Spleen (tissue), 13 donors: ENCODE measurements at places on chromosomes 3 and 15. TPM values are rescaled to one million over a fixed set of nuclear protein-coding genes. Genes with fewer than 3 reads are reported as not detected.
A peak's percentile ranks its signal among the peaks of the same experiment; 100 is the strongest.

- H3K27ac ChIP-seq: no peak overlapping the region
- H3K27me3 ChIP-seq: no peaks in the 10 kb centered on the region
- peaks cover 13% of the 10 kb centered on the region for H3K4me1 ChIP-seq
- no peak for DNase-seq
- H3K36me3 ChIP-seq: no peaks in the 10 kb centered on the region
Observed at GRCh38 chr3:187946163-187946691, 201.0 kb upstream of the BCL6 start.

- no peak overlapping the region for H3K4me3 ChIP-seq
- no peaks in the 10 kb centered on the region for H3K4me1 ChIP-seq
- H3K27ac ChIP-seq: no peak overlapping the region
- DNase-seq: no peak
- no peaks in the 10 kb centered on the region for H3K36me3 ChIP-seq
- H3K27me3 ChIP-seq: no peaks in the 10 kb centered on the region
Observed at GRCh38 chr3:169603661-169604060, 59.9 kb downstream of the MECOM start.

GRCh38 chr15:68232449-68232848 is 2.9 kb upstream of the CLN6 start:
- no peak for DNase-seq
- H3K27me3 ChIP-seq: no peaks in the 10 kb centered on the region
- no peak overlapping the region for H3K4me3 ChIP-seq
- H3K36me3 ChIP-seq: no peaks in the 10 kb centered on the region
- peaks cover 16% of the 10 kb centered on the region for H3K4me1 ChIP-seq

DNA sequence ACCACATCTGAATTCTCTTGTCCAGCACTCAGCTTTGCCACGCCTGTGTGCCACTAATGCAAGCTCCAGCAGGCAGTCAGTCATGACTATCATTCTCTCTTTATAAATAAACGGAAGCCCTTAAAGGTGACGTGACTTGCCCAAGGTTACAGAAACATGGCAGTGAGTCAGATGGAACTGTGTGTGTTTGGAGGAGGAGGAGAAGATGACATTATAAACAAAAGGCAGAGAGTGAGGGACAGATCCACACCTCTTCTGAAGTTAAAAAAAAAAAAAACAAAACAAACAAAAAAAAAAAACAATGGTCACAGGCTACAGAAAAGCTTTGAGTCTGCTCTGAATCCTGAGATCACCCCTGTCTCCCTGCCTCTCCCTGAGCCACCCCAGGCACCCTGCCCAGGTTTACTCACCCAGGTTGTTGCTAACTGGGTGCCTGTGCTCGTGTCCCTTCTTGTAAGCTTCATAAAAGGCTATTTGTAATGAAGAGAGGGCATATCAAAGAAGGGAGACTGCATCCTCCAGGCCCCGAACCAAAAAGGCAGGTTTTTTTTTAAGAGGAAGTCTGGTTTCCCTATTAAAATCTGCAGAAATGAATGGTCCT is 119.7 kb upstream of the PHLDB2 start:
- peaks cover 12% of the 10 kb centered on the region for H3K4me1 ChIP-seq
- DNase-seq: no peak
- H3K4me3 ChIP-seq: no peak overlapping the region
- no peaks in the 10 kb centered on the region for H3K27me3 ChIP-seq

DNA sequence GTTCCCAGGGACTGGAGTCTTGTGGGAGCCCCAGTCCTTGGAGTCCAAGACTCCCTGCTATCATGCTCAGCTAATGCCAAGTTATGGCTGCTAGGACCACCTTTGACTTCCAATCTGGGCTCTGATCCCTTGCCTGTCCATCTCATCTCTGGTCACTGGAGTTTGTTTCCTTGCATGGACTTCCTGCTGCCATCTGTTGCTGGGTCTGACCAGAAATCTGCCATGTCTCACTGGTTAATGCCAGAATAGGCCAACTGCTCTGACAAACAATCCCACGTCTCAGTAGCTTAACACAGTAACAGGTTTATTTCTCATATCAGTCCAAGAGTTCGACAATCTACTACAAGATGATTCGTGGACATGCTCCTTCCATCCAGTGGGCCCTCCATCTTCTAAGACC is 10.1 kb upstream of the GLCE start:
- no peaks in the 10 kb centered on the region for H3K4me1 ChIP-seq
- no peak overlapping the region for H3K4me3 ChIP-seq
- no peak for DNase-seq
- H3K27ac ChIP-seq: no peak overlapping the region
- peaks cover 27% of the 10 kb centered on the region for H3K27me3 ChIP-seq

GRCh38 chr3:151439652-151440125 is 21.2 kb downstream of the IGSF10 start:
- no peak for DNase-seq
- H3K4me3 ChIP-seq: no peak overlapping the region
- H3K27me3 ChIP-seq: no peaks in the 10 kb centered on the region
- no peaks in the 10 kb centered on the region for H3K36me3 ChIP-seq
- H3K4me1 ChIP-seq: no peaks in the 10 kb centered on the region

GRCh38 chr3:42102571-42102970 is 11.4 kb downstream of the TRAK1 start:
- DNase-seq: peak; percentile 28
- no peak overlapping the region for H3K4me3 ChIP-seq
- H3K36me3 ChIP-seq: peaks cover 6% of the 10 kb centered on the region
- peaks cover 44% of the 10 kb centered on the region for H3K4me1 ChIP-seq

GRCh38 chr3:100260081-100260684 is 609 bp upstream of the TBC1D23 start:
- peaks cover 65% of the 10 kb centered on the region for H3K4me1 ChIP-seq
- DNase-seq: peak; percentile 85
- peak overlapping the region; percentile 98 for H3K27ac ChIP-seq
- H3K36me3 ChIP-seq: no peaks in the 10 kb centered on the region

DNA sequence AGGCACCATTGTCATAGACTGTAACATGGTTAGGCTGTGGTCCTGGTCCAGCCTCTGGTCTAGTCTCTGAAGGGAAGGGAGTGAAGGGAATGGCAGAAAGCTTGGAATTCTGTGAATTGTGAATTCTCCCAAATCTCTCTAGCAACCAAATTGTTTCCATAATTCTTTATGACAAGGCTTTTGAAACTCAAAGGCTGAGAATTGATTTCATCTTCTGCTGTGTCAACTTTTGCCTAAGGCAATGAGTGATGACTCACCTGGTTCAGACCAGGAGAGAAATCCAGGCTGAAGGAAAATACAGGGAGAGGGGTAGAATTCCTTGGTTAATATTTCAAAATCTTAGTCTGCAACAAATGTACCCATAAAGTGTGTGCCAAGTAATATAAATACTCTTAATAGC is 82.6 kb upstream of the ADPGK start:
- no peaks in the 10 kb centered on the region for H3K36me3 ChIP-seq
- DNase-seq: no peak
- H3K27ac ChIP-seq: no peak overlapping the region
- no peaks in the 10 kb centered on the region for H3K27me3 ChIP-seq
- no peaks in the 10 kb centered on the region for H3K4me1 ChIP-seq

GRCh38 chr3:158847452-158847821 is 45.6 kb downstream of the MFSD1 start:
- DNase-seq: no peak
- H3K4me3 ChIP-seq: no peak overlapping the region
- H3K27me3 ChIP-seq: no peaks in the 10 kb centered on the region
- no peaks in the 10 kb centered on the region for H3K36me3 ChIP-seq
- H3K4me1 ChIP-seq: no peaks in the 10 kb centered on the region

- H3K4me1 ChIP-seq: no peaks in the 10 kb centered on the region
- no peaks in the 10 kb centered on the region for H3K27me3 ChIP-seq
- H3K4me3 ChIP-seq: no peak overlapping the region
- no peaks in the 10 kb centered on the region for H3K36me3 ChIP-seq
Observed at GRCh38 chr3:2303566-2303965, 204.9 kb downstream of the CNTN4 start.

GRCh38 chr3:5022187-5022965 is 43.1 kb downstream of the BHLHE40 start:
- no peaks in the 10 kb centered on the region for H3K4me1 ChIP-seq
- no peak overlapping the region for H3K4me3 ChIP-seq
- no peaks in the 10 kb centered on the region for H3K36me3 ChIP-seq
- no peak for DNase-seq

GRCh38 chr3:61052851-61053250 is 198.4 kb downstream of the FHIT start:
- no peak for DNase-seq
- H3K27me3 ChIP-seq: no peaks in the 10 kb centered on the region
- no peaks in the 10 kb centered on the region for H3K36me3 ChIP-seq
- H3K27ac ChIP-seq: no peak overlapping the region
- H3K4me3 ChIP-seq: no peak overlapping the region
- no peaks in the 10 kb centered on the region for H3K4me1 ChIP-seq

GRCh38 chr3:61574854-61575253 is 13.5 kb downstream of the PTPRG start:
- DNase-seq: no peak
- H3K4me3 ChIP-seq: no peak overlapping the region
- H3K36me3 ChIP-seq: no peaks in the 10 kb centered on the region
- H3K27me3 ChIP-seq: no peaks in the 10 kb centered on the region
- H3K4me1 ChIP-seq: no peaks in the 10 kb centered on the region

DNA sequence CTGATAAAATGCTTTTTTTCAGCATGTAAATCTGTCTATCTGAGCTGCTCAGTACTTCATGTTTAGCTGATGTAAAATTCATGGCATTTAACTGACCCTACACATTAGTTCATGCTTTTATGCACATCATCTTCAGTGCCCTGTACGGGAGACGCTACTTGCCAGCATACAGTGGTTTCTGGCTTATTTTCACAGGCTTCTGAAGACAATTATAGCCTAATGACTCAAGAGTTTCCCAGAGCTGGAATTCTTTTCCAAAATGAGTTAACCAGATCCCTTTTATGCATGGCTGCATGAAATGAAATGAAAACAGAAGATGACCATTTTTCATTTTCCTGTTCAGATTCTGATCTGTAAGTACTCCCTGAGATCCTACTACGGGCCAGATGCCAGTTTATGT is 1061.5 kb downstream of the ROBO2 start:
- no peak for DNase-seq
- H3K36me3 ChIP-seq: no peaks in the 10 kb centered on the region
- H3K27me3 ChIP-seq: no peaks in the 10 kb centered on the region
- H3K4me1 ChIP-seq: no peaks in the 10 kb centered on the region
- no peak overlapping the region for H3K27ac ChIP-seq

- H3K27ac ChIP-seq: no peak overlapping the region
- no peaks in the 10 kb centered on the region for H3K4me1 ChIP-seq
- H3K4me3 ChIP-seq: no peak overlapping the region
- no peak for DNase-seq
- no peaks in the 10 kb centered on the region for H3K27me3 ChIP-seq
- no peaks in the 10 kb centered on the region for H3K36me3 ChIP-seq
Observed at GRCh38 chr3:55615694-55616295, 128.7 kb upstream of the WNT5A start.

- H3K27me3 ChIP-seq: no peaks in the 10 kb centered on the region
- no peaks in the 10 kb centered on the region for H3K36me3 ChIP-seq
- H3K4me1 ChIP-seq: peaks cover 19% of the 10 kb centered on the region
- no peak overlapping the region for H3K4me3 ChIP-seq
Observed at GRCh38 chr3:125058959-125059358, 3.2 kb upstream of the HEG1 start.

The KLHL40 gene
- not detected for total RNA-seq

The GOLGA8Q gene
- 1.3 TPM for total RNA-seq

The ASB14 gene
- not detected for total RNA-seq

The AADAC gene
- total RNA-seq: not detected

The ADAMTS9 gene
- total RNA-seq: 33.1 TPM

The WDR49 gene
- total RNA-seq: 1.6 TPM

The ARL14 gene
- total RNA-seq: not detected

The PYGO1 gene
- total RNA-seq: 1.1 TPM

The DAZL gene
- total RNA-seq: not detected

The MUSTN1 gene
- 3.4 TPM for total RNA-seq

The CAMK2N2 gene
- not detected for total RNA-seq

The NANOGP8 gene
- total RNA-seq: 4.4 TPM

The SI gene
- not detected for total RNA-seq

The BFSP2 gene
- 3.0 TPM for total RNA-seq
